A549 (cell line): ENCODE measurements at places on chromosomes 16 and 17.

- DNase-seq, result no peak
Measured at GRCh38 chr16:1757714-1758461, 13.5 kb downstream of the NME3 start.

DNA sequence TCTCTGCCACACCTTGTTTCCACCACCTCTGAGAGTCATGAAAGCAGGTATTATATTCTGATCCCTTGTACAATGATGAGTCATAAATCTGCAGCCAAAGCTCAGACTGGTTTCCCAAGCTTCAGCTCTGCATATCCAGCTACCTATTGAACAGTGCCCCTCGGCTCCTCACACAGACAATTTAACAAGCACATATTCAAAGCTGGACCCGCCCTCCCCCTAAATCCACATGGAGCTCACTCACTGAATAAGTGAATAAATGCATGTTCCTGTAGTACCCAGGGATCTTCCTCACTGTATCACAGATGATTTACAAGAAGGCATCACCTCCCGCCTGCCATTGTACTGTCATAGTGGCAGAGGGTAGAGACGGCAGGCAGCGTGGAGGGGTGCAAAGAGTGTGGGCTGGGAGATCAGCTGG is 516.4 kb downstream of the GRIN2A start:
- DNase-seq, result no peak

DNA sequence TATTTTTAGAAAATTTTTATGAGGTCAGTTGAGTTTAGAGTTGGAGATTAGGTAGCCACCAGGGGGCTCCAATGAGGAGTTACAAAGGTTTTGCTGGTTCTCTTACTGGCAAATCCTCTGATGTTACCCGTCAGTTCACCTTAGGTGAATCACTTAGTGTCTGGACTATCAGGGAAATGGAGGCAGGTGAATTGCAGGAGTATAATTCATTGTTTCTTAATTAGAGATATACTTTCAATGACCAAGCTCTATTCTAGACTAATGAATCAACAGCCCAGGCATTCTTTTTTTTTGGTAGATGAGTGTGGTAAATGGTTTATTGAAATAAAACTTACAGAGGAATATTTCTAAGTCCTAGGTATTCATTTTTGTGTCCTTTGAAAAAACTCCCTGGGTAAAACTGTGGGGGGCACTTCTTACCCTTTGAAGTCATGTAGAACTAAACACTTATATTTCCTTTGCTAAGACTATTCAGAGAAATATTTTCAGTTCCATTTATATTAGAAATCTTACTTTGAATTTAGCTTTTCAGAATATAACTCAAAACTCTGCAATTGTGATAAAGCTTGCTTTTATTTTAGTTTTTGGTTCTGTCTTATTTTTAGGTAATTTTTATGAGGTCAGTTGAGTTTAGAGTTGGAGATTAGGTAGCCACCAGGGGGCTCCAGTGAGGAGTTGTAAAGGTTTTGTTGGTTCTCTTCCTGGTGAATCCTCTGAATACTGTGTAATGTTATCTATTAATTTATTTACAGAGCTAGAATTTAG is 17.7 kb downstream of the PSMD11 start:
- DNase-seq, result peak; percentile 81

- no peak for DNase-seq
Measured at GRCh38 chr16:64865069-64865696, 256.7 kb downstream of the CDH11 start.

GRCh38 chr17:54882950-54883349 is 17.7 kb upstream of the TOM1L1 start:
- DNase-seq, result no peak

GRCh38 chr16:56012482-56012811 is 137.3 kb upstream of the CES5A start:
- DNase-seq, result no peak

GRCh38 chr17:78998311-78999055 is 11.1 kb downstream of the CANT1 start:
- no peak for DNase-seq

- no peak for DNase-seq
Measured at GRCh38 chr17:79843474-79843815, 4.2 kb upstream of the CBX4 start.

DNA sequence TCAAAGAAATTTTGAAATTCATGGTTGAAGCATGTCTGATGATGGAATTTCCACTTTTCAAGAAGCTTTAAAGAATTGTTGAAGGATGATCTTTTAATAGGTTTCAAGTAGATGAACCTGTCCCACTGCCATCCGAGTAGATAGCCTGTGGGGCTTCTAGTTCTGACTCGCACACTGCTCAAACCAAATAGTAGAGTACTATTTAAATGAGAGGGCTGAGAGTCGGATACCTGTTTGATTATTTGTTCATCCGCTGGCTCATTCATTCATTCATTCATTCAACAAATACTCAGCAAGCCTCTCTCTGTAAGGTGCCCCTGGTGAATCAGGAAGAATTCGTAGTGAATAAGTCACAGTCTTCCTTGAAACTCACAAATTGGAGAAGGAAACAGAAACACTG is 108.2 kb upstream of the IRX5 start:
- no peak for DNase-seq

DNA sequence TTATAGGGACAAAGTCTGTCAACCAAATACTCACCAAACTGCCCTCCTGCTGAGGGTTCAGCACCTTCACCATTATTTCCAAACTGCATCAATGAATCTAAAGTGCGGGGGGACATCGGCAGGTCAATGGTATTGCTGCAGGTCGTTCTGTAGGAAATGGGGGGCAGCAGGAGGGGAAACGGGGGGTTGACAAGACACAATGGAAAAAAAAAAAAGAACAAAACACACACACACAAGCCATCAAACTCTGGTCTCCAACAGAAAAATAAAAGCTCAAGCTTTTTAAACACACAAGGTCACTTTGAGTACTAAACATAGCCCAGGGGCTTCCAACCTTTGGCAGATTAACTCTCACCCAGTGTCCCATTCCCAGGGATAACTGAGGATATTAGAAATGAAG is 28.5 kb downstream of the STAT5A start:
- no peak for DNase-seq

DNA sequence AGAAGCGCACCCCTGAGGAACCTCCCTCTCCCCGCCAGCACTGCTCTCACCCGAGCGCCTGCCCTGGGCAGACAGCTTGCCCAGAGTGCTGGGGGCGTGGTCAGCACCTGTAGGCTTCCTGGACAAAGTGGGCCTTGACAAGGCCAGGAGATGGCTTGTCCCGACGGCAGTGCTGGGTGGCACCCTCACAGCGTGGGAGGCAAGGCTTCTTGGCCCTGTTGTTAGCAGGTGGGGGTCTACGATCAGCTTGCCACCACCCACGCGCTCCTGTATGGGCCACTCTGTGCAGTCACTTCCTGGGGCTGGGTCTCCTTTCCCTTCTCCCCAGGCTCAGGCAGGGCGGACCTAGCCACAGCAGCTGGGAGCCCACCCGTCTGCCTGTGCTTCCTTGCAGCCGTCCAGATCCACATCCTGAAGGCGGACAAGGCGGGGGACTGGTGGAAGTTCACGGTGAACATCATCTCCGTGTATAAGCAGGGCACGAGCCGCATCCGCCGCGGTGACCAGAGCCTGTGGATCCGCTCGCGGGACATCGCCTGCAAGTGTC is 218.0 kb downstream of the NTN1 start:
- DNase-seq, result no peak

DNA sequence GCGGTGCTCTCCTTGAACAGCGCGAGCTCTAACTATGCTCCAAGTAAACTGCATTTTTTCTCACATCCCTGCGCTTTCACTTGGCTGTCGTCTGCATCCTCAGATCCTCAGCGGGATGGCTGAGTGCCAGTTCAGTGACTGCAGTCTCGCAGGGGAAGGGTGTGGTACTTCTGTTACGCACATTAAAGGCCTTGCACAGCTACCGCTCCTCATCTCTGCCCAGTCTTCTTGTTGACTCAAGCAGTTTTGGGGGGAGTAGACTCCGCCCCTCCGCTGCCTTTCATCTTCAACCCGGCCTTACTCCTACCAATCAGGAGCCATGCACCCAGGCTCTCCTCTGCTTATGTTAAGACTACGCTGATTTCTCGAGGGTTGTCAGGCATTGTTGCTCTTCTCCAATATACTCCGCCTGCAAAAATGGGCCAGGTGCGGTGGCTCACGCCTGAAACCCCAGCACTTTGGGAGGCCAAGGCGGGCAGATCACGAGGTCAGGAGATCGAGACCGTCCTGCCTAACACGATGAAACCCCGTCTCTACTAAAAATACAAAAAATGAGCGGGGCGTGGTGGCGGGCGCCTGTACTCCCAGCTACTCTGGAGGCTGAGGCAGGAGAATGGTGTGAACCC is 10.0 kb downstream of the ATP5PD start:
- peak; percentile 97 for DNase-seq
